ENCODE measurements at places on chromosomes 1 and 21. TPM values are rescaled to one million over a fixed set of nuclear protein-coding genes. Genes with fewer than 3 reads are reported as not detected.

Gene LMOD1
- 38.3 TPM for total RNA-seq

Gene PGLYRP3
- not detected for total RNA-seq

- DNase-seq = no peak
These were observed 45.7 kb downstream of the TCEANC2 start for GRCh38 chr1:54099061-54099610.

- DNase-seq = no peak
These were observed 151.7 kb downstream of the COP1 start for GRCh38 chr1:176055398-176055797.

GRCh38 chr1:18819986-18820790 is 39.3 kb downstream of the TAS1R2 start:
- no peak for DNase-seq

- DNase-seq = no peak
These were observed 40.7 kb downstream of the PLEKHA6 start for GRCh38 chr1:204319027-204319426.

DNA sequence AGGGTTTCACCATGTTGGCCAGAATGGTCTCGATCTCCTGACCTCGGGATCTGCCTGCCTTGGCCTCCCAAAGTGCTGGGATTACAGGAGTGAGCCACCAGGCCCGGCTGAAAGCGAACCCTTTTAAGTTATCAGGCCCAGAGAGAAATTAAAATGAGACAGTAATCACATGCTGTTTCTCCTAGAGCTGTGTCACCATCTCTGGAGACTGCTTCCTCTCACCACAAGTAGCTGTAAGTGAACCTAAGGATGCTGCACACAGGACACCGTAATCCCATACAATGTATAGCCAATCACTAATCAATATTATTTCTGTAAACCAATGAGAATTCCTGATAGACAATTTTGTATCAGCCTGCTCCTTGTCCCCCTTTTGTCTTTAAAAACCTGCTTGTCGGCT is 5.7 kb upstream of the CSTB start:
- DNase-seq = no peak

DNA sequence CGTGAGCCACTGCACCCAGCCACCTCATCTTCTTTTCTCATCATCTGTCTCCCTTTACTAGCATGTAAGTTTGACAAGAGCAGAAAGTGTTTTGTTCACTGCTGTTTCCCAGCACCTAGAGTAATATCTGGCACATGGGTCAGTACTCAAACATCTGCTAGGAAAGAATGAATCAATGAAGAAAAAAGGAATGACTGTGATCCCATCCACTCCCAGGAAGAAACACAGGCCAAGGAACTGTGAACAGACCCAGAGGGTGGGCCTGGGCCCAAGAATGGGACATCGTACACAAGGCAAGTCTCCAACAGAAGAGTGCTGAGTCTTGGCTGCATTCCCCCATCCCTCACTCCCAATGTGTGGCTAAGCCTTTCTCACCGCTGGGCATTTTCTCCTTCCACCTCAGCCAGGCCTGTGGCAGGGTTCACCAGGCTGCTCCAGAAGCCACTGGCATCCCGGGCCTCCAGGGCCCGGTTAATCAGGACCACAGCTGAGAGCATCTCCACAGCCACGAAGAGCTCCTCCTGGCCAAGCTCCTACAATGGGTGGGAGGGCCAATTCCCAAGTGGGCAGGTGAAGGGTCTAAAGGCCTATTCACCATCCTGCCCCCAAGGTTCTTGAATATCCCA is 18.4 kb downstream of the IQGAP3 start:
- DNase-seq = no peak

DNA sequence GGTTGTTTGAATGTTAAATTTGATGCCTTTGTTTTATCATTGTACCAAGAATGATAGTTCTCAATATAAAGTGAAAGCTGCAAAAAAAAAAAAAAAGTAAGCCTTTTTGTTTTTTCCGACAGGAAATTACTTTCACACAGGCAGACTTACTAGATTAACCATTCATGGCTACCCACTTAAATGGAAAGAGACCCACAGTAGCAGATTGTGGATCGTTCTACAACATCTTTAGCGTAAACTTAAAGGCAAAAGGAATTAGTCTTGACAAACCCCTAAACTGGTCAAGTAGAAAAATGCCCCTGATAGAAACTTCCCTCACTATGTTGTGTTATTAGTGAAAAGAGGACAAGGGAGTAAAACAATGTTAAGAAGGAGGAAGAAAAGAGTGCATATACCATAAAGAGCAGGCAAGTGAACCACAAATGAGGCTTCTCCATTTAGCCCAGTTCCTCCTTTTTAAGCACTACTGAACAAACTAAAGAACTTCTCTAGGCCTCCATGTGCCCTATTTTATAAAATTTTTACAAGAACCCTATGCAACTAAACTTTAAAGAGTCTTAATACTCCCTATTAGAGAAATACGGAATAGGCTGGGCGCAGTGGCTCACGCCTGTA is 1560.3 kb downstream of the MRPL39 start:
- DNase-seq = no peak

DNA sequence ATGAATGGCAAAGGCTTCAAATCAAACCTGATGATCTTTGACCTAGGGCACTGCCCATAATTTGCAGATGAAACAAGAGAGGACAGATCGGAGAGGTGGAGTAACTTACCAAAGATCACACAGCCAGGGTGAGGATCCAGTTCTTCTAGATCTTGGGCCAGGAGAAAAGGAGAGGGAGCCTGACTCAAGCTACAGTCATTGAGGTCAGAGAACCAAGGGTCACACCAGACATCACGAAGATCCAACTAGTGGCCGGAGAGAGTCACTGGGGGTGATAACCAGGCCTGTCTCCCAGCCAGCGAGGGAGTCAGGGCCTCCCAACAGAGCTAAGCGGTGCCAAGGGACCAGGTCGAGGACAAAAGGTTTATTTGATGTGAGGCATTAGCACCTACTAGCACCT is 115.0 kb downstream of the RIPK4 start:
- peak; percentile 45 for DNase-seq

DNA sequence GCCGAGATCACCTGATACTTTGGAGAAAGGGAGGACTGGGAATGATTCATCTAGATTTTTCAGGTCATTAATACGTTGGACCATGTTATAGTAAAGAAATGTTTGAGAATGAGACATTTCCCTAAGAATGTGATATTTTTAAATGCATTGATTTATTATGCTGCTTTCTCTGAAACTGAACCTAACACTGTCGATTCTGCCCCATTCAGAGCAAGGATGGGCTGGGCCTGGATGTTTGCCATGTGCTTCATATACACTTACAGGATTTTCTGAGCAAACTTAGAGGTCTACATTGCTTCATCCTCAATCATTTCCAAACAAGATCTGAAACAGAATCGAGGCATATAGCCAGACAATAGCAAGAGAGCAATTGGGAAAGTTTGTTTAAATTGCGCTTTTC is 183.3 kb downstream of the CRB1 start:
- no peak for DNase-seq
